Hepatocyte (in vitro differentiated cells): ENCODE measurements at places on chromosomes 6 and 20. TPM values are rescaled to one million over a fixed set of nuclear protein-coding genes. Genes with fewer than 3 reads are reported as not detected.

GRCh38 chr6:55182016-55182650 lies 7.8 kb downstream of the HCRTR2 start:
- H3K4me3 ChIP-seq = no peak overlapping the region
- no peaks in the 10 kb centered on the region for H3K4me1 ChIP-seq

DNA sequence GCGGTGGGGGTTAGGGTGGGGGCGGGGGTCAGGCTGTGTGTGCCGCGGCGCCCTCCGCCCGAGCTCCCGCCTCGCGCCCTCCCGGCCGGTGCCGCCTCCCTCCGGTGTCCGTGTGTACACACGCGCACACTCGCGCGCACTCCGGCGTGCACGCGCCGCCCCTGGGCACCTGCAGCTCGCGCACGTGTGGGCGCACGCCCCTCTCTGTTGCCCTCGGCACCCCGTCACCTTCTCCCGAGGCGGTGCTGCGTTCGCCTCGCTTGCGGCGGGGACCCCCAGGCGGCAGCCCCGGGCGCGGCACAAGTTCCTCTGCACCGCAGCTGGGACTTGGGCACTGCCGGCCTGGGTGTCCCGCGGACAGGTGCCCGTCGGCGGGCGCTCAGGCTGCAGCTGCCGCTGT lies 525 bp downstream of the MACROD2 start:
- H3K36me3 ChIP-seq = no peaks in the 10 kb centered on the region
- no peaks in the 10 kb centered on the region for H3K4me1 ChIP-seq
- peak; percentile 78 for DNase-seq
- no peaks in the 10 kb centered on the region for H3K27me3 ChIP-seq

GRCh38 chr6:30397697-30398096 lies 52.7 kb downstream of the RPP21 start:
- H3K27ac ChIP-seq = no peak overlapping the region
- H3K4me1 ChIP-seq = no peaks in the 10 kb centered on the region
- DNase-seq = no peak
- no peak overlapping the region for H3K4me3 ChIP-seq
- H3K36me3 ChIP-seq = no peaks in the 10 kb centered on the region

DNA sequence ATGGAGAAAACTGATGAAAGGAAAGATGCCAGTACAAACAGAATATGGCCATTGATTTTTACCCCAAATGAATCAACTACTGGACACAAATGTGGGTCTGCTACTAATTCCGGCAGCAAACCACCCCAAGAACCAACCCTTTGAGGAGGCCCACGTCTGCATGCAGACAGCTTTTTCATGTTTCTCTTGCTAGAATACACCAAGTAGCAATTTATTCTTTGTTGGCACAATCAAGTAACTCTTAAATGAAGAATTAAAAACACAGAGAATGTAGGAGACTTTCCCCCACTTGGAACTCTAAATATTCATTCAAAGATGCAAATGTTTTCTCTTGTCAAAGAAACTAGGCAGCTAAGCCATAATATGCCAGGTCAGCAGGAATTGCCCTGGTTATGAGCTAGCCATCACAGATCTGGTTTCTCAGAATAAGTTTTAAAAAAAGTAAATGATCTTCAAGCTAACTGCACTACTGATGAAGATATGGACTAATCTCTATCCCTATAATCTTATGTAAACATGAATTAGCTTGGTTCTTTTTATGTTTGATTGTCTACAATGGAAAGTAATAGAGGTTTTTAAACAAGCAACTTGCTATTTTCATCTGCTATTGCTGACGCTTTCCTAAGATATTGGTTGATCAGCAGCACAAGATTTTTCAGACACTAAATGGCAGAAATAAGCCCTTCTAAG lies 163.1 kb upstream of the THEMIS start:
- no peak overlapping the region for H3K27ac ChIP-seq
- H3K27me3 ChIP-seq = no peaks in the 10 kb centered on the region
- H3K36me3 ChIP-seq = no peaks in the 10 kb centered on the region
- H3K4me3 ChIP-seq = no peak overlapping the region
- peak; percentile 12 for DNase-seq

DNA sequence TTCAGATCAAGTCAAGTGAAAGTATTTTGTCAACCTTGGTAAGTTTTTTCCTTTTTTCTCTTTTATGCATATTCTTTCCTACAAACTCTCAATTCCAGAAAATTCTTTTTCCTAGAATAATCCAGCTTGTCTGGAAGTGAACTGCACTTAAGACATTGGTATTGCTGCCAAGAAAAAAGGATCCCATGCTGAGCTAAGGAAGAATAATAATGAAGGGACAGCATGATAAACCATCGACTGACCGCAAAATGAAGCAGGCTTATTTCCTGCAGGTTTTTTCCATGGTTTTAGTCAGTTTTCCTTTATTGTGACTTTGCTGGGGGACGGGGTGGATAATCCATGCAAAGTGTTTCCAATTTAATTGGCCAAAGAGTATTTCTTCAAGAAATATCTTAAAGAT lies 857.6 kb upstream of the SLC35B3 start:
- H3K27ac ChIP-seq = no peak overlapping the region
- no peak for DNase-seq
- no peaks in the 10 kb centered on the region for H3K36me3 ChIP-seq
- no peaks in the 10 kb centered on the region for H3K27me3 ChIP-seq
- no peak overlapping the region for H3K4me3 ChIP-seq

DNA sequence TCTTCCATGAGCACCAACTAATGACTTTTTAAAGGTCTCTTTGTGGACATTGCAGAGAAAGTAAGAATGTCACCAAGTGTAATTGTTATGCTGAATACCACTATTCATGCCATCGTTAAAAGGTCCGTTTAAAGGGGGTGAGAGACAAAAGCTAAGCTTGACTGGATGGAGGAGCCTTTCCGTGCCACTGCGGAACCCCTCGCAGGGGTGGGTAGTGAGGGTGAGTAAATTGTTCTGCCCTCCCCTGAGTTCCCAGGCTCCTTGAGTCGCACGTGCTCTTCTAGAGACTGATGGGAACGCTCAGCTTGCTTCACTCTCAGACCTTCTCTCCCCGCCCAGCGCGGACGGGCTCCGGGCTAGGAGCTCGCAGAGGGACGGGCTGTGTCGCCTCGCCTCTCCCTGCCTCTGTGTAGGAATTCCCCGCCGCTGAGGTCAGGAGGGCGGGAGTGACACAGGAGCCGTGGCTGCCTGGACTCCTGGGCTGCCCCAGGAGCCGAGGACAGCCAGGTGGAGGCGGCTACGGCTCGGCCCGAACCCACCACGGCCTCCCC lies 314.8 kb upstream of the QKI start:
- no peak overlapping the region for H3K4me3 ChIP-seq
- DNase-seq = no peak
- H3K36me3 ChIP-seq = no peaks in the 10 kb centered on the region
- H3K27me3 ChIP-seq = no peaks in the 10 kb centered on the region
- no peak overlapping the region for H3K27ac ChIP-seq
- no peaks in the 10 kb centered on the region for H3K4me1 ChIP-seq

- no peak overlapping the region for H3K27ac ChIP-seq
- no peaks in the 10 kb centered on the region for H3K27me3 ChIP-seq
- H3K4me1 ChIP-seq = no peaks in the 10 kb centered on the region
- DNase-seq = no peak
- H3K36me3 ChIP-seq = no peaks in the 10 kb centered on the region
These were observed 296.7 kb downstream of the SAMD5 start for GRCh38 chr6:147805155-147805554.

GRCh38 chr6:169099411-169100202 lies 154.0 kb downstream of the THBS2 start:
- no peaks in the 10 kb centered on the region for H3K4me1 ChIP-seq
- H3K4me3 ChIP-seq = no peak overlapping the region
- H3K27ac ChIP-seq = no peak overlapping the region

- no peaks in the 10 kb centered on the region for H3K36me3 ChIP-seq
- no peaks in the 10 kb centered on the region for H3K27me3 ChIP-seq
- no peak overlapping the region for H3K27ac ChIP-seq
- no peaks in the 10 kb centered on the region for H3K4me1 ChIP-seq
- H3K4me3 ChIP-seq = no peak overlapping the region
These were observed 623.3 kb upstream of the CDH4 start for GRCh38 chr20:60628749-60629148.

- no peaks in the 10 kb centered on the region for H3K36me3 ChIP-seq
- no peak for DNase-seq
- H3K4me1 ChIP-seq = peaks cover 29% of the 10 kb centered on the region
- no peaks in the 10 kb centered on the region for H3K27me3 ChIP-seq
- no peak overlapping the region for H3K4me3 ChIP-seq
These were observed 149.0 kb upstream of the SGK1 start for GRCh38 chr6:134466771-134467525.

DNA sequence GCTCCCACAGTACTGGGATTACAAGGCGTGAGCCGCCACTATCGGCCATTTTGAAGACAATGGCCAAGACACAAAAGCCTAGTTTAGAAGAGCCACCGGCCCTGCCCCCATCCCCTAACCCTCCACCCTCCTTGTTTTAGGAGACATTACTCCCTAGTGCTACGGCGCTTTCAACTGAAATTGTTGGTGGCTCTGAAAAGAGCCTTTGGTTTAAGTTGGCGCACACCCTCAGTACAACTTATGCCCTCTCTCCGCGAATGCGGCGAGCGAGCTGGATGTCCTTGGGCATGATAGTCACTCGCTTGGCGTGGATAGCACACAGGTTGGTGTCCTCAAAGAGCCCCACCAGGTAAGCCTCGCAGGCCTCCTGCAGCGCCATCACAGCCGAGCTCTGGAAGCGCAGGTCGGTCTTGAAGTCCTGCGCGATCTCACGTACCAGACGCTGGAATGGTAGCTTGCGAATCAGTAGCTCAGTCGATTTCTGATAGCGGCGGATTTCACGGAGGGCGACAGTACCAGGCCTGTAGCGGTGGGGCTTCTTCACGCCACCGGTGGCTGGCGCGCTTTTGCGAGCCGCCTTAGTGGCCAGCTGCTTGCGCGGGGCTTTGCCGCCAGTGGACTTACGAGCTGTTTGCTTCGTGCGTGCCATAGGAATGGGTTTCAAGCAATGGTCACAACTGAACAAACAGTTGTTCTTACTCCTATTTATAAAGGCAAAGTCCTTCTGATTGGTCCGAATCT lies 114.9 kb upstream of the BTN3A2 start:
- H3K36me3 ChIP-seq = no peaks in the 10 kb centered on the region
- H3K4me1 ChIP-seq = peaks cover 7% of the 10 kb centered on the region
- DNase-seq = peak; percentile 88
- peak overlapping the region; percentile 98 for H3K27ac ChIP-seq
- peak overlapping the region; percentile 82 for H3K4me3 ChIP-seq

PPP1R3G gene
- 0.18 and 0.82 TPM in 2 replicates for polyA plus RNA-seq

DEFB132 gene
- polyA plus RNA-seq = not detected in 2 replicates

ZNF341 gene
- polyA plus RNA-seq = 3.1 and 3.6 TPM in 2 replicates

CRISP3 gene
- not detected in 2 replicates for polyA plus RNA-seq
